NCI-H187 treated with DMSO at 0.1 percent for 48 hours (cell line): ENCODE measurements at places on chromosomes 12 and 14.

DNA sequence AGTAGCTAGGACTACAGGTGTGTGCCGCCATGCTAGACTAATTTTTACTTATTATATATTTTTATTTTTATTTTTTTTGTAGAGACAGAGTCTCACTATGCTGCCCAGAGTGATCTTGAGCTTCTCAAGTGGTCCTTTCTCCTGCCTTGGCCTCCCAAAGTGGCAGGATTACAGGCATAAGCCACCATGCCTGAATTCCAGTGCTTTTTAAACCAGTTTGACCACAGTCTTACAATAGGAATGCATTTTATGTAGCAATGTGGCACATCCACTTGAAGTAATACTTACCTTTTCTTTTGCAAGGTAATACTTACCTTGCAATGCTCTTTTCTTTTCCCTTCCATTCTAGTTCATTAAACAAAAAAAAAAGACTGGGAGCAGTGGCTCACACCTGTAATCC is 38.0 kb upstream of the CPM start:
- DNase-seq: no peak

DNA sequence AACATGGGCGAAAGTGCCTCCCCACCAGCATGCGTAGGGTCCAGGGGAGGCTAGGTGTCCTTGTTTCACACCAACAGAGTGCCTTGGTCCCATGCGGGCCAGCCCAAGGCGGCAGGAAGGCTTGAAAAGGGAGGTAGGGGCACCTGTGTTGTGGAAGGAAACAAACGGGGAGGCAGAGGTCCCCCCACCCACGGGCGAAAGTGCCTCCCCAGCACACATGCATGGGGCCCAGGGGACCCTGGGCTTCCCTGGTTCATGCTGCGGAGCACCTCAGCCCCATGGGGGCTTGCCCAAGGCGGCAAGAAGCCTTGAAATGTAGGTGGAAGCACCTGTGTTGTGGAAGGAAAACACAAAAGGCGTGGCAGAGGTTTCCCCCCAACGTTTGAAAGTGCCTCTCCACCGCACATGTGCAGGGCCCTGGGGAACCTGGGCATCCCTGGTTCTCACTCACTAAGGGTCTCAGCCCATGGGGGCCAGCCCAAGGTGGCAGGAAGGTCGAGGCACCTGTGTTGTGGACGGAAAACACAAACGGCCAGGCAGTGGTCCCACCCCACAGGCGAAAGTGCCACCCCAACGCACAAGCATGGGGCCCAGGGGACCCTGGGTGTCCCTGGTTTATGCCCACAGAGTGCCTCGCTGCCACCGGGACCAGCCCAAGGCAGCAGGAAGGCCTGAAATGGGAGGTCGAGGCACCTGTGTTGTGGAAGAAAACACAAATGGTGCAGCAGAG is 374.7 kb downstream of the ALG10 start:
- DNase-seq: no peak

- DNase-seq: no peak
Measured at GRCh38 chr12:67370979-67371378, 101.8 kb downstream of the CAND1 start.

DNA sequence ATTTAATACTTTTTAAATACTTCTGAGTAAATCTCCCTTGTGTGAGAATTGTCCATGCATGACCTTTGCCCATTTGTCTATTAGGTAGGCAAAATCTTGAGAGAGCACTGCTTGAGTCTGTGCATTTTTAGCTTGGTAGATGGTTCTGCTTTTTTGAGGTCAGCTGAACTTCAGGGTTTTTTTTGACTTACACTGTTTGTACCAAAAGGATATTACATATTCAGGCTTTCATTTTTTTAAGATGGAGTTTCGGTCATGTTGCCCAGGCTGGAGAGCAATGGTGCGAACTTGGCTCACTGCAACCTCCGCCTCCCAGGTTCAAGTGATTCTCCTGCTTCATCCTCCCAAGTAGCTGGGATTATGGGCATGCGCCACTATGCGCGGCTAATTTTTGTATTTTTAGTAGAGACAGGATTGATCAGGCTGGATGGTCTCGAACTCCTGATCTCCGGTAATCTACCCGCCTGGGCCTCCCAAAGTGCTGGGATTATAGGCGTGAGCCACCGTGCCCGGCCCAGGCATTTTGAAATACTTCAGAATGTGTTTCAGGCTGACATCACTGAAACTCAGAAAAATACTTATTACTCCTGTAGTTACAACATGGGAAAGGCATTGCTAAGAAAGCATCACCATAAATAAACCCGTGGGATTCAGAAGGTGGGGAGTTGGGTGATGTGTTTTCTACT is 11.1 kb downstream of the RASSF3 start:
- no peak for DNase-seq
